ENCODE measurements at places on chromosomes 4 and X.

DNA sequence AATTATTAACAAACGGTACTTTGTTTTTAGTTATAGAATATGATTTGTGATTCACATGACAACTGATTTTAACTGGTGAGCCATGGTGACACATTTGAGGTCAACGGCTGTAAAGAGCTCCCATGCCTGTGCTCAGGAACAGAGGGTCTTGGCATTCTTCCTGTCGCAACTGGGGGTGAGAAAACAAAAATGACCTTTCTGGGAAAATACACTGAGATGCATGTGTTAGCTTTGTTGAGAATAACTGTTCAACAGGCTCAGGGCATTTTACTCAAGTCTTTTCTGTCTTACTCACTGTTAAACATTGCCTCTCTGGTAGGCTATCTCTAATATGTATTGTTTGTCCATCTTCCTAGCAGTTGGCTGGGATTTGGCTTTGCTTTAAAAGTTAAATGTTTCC is 57.1 kb upstream of the HPGD start:
- DNase-seq = no peak

GRCh38 chr4:184453365-184454160 is 20.8 kb downstream of the IRF2 start:
- no peak for DNase-seq

- DNase-seq = no peak
Measured at GRCh38 chrX:1598021-1598875, 6.8 kb downstream of the AKAP17A start.

- DNase-seq = no peak
Measured at GRCh38 chr4:149211876-149212275, 603.8 kb downstream of the IQCM start.
